ENCODE measurements at places on chromosomes 6 and 20.

GRCh38 chr6:145749632-145750031 is 14.3 kb upstream of the EPM2A start:
- no peak for DNase-seq

DNA sequence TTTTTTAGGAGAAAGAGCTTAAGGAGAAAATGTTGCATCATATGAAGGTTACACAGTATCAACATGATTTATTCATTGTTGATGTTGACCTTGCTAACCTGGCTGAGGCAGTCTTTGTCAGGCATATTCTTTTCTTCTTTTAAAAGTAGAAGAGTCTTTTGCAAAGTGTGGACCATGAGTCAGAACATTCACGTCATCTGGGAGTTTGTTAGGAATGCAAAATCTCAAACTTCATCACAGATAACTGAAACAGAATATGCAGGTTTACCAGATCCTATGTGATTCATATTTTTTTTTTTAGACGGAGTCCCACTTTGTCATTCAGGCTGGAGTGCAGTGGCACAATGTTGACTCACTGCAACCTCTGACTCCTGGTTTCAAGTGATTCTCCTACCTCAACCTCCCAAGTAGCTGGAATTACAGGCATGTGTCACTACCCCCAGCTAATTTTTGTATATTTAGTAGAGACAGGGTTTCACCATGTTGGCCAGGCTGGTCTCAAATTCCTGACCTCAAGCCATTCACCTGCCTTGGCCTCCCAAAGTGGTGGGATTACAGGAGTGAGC is 530.4 kb upstream of the BTBD3 start:
- DNase-seq, result no peak

- no peak for DNase-seq
Measured at GRCh38 chr6:142184307-142184706, 37.2 kb downstream of the VTA1 start.

DNA sequence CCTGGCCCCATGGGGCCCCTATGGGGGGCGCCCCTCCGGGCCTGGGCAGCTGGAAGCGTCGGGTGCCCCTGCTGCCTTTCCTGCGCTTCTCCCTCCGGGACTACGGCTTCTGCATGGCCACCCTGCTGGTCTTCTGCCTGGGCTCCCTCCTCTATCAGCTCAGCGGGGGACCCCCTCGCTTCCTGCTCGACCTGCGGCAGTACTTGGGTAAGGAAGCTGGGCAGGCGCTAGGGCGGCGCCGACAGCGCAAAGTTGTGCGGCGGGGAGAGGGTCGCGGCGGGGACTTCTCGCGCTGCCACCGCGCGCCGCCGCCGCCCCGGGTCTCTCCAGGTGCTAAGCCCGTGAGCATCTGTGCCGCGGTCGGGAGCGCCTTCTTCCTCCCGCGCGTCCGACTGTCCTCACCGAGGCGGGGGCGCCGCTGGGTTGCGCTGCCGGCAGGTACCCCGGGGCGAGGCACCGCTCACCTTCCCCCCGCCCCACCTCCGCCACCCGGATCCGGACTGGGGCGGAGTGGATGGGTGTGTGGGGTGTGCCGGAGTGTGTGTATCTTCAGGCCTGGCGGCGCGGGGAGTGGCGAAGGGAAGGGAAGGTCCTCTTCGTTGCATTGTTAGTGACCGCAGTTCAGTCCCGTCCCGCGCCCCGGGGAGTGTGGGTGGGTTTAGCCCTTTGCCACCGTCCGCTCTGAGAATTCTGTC is 788 bp downstream of the UST start:
- peak; percentile 5 for DNase-seq

DNA sequence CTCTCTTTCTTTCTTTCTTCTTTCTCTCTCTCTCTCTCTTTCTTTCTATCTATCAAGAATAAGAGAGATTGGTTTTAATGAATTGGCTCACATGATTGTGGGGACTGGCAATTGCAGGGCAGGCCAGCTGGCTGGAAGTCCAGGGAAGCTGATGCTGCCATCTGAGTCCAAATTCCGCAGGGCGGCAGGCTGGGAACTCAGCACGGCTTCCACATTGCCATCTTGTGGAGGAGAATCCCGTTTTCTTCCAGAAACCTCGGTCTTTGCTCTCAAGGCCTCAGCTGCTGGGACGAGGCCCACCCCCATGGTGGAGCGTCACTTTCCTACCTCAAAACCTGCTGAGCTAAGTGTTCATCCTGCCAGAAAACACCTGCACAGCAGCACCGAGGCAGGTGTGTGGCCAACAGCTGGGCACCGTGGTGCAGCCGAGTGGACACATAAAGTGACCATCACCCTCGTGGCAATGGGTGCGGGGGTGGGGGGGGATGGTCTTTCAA is 58.8 kb upstream of the SLCO4A1 start:
- no peak for DNase-seq

DNA sequence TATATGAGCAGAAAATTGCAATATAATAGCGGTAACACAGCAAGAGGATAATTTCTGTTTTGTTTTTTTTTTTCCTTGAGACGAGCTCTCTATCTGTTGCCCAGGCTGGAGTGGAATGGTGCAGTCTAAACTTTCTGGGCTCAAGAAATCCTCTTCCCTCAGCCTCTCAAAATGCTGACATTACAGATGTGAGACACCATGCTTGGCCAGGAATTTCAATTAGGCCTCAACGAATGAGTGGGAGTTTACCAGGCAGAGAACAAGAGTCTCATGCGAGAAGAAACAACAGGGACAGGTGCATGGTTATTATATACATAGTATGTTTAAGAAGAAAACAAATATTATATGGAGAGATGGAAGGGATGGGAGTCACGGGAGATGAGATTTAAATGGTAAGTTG is 111.4 kb downstream of the ATXN1 start:
- no peak for DNase-seq

DNA sequence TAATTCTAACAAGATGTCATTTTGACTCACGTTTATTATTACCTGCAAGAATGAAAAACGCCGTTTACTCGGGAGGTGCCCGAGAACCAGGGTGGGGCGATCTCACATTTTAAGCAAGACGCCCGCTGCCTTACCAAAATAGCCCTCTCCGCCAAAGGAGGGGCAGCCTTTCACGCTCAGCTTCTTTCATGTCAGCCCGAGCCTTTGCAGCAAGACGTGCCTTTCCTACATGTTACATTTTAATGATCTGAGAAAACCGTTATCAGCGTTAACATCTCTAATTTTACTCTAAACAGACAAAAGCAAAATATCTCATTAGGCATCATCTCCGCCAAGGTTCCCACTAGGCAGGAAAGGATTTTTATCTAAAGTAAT is 2.0 kb downstream of the BACH2 start:
- DNase-seq, result no peak

- no peak for DNase-seq
Measured at GRCh38 chr6:33746036-33746600, 587 bp downstream of the IP6K3 start.

DNA sequence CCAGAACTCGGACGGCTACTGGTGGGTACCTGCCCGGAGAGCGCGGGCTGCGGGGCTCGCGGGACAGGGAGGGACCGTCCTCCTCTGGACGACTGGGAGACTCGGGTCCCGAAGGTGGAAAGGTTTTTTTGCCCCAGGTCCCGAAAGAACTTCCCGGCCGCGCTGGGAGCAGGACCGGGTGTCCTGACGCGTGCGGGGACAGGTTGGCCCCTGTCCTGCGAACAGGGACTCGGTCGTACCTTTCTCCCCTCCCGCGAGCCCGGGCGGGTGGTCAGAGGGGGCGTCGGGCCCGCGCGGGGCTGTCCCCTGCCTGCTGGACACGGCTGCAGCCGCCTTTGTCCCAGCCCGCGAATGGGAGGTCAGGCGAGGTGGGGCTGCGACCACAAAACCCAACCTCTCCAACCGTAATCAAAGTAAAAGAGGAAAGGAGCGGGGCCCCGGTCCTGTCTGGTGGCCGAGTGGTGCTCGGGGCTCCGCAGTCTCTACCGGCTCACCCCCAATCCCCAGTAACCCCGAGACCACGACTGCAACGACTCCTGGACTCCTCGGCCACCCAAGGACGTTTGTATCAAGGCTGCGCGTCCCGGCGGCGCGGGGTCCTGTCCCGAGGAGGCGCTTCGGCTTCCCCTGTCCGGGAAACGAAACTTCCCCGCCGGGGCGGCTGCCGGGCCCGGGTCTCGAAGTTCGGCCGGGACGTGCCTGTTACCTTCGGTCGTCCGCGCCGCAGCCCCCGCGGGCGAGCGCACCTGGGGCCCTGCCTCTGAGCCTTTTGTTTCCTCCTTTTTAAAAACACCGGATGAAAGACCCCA is 798 bp downstream of the DSP start:
- DNase-seq, result no peak

DNA sequence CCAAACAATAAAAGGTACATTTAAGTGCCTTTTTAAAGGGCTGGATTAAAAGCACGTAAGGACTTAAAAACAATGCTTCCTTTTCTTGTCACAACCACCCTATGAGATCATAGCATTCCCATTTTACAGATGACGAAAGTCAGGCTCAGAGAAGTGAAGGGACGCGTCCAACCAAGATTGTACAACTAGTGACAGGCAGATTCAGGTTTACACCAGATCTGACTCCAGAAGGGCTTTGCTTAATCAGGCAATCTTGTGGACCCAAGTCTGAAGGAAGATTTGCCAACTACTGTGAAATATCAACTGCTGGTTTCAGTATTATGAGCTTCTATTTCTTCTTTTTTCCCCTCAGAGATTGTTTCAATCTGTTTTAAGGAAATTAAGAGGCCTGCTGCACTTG is 877 bp downstream of the ENPP4 start:
- DNase-seq, result no peak

DNA sequence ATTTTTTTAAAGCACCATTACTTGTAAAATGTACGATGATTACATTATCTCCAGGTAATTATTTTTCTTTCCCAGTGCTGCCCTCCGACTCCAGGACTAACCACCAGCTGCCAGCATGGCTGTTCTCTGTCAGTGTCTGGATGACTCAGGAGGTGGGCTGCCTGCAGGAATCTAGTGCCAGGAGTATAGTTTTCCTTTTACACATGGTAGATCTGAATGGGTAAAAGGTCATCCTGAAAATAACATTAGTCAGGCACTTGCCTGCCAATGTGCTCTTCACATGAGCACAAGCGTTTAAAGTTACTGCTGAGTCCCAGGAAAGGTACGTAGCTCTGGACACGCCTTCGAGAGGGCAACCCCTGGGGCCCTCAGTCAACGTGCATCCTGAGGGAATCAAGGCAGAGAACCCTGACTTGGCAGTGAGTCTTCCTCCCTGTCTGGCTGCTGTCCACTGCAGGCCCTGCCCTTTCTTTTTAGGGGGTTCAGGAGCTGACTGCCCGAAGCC is 2.4 kb downstream of the DYNLT1 start:
- no peak for DNase-seq

- no peak for DNase-seq
Measured at GRCh38 chr20:40741507-40742106, 52.6 kb upstream of the MAFB start.

DNA sequence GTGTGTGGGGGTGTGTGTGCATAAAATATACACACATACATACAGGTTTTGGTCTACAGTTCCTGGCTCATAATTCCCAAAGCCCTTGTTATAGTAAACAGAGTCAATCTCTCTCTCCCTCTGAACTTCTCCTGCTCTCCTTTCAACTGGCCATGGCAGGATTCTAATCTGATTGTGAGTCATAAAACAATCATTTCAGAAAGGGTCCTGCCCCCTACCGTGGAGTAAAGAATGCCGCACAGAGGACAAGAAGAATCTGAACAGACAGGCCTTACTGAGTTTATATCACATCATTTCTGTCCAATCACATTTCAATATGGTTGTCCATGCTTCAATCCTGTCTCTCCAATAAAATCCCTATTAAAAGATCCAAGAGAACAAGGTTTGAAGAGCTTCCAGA is 416.9 kb downstream of the FRK start:
- DNase-seq, result no peak

DNA sequence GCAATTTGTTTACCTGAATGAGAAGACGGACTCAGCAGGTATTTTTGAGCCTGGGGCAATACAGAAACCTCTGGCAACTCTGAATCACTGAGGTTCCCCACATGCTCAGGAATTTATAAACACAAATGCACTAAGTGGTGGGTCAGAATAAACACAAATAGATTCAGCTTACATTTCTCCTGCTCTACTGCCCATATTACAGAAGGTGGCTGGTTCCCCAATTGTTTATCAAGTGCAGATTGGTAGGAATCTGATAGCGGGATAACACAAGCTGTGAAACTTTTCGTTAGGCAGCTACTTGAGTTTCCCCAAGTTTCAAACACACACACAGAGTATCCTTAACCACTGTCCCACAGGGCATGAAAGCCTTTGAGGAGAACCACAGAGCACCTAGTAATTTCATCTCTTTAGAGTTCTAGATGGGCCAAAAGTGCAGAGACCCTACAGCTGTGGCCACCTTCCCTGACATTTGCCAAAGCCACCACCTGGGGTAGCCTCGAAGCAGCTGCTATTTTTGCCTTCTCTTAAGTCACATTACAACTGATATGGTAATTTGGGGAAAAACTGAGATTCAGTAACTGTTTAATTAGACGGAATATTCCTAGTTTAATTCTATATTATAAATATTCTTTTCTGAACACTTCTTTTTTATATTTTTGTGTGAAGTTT is 204.2 kb upstream of the PTCHD4 start:
- DNase-seq, result no peak

DNA sequence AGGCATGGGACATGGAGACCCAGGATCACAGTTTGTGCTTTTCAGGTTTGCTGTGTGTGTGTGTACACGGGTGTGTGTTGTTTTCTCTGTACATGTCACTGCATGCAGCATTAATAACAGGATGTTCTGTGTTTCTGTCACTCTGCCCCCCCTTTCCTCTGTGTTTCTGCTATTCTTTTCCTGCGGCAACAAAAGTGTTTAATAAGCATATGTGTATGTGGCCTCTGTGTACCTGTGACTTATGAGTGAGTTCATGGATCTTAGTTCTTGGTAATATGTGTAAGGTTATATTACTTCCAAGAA is 9.8 kb downstream of the SYNGAP1 start:
- DNase-seq, result no peak

DNA sequence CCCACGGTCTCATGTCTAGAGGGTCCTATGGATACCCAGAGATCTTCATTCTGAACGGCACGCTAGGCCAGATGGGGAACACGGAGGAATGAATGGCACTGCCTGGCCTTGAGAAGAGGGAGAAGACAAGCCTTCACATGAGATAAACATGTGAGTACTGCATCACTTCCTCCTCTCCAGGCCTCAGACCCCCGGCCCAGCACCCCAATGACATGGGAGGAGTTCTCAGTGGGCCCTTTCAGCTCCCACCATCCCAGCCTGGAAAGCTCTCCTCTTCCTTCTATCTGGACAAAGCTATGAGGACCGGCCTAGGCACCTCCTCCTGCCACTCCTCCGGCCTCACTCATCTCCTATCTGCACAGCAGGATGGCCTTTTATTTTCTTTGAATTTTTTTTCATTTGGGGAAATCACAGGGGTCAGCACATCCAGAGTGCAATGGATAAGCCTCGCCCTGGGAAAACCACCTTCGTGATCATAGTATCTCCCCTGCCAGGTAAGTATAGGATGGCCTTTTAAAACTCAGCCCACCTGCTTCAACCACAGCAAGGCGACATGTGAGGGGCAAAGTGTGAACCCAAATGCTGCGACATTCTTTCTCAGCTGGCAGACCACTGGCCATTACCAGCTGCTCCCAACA is 39.2 kb upstream of the CDKN1A start:
- DNase-seq, result no peak

GRCh38 chr6:52535711-52536423 is 41.0 kb downstream of the TRAM2 start:
- DNase-seq, result no peak
